Subcutaneous preadipocyte (primary cell): ENCODE measurements at places on chromosomes 6 and 20. TPM values are rescaled to one million over a fixed set of nuclear protein-coding genes. Genes with fewer than 3 reads are reported as not detected.

ZNF311 gene
- total RNA-seq: 0.98 and 1.1 TPM in 2 replicates

MAP3K5 gene
- 5.9 and 17.4 TPM in 2 replicates for total RNA-seq

RGS19 gene
- 5.5 and 9.0 TPM in 2 replicates for total RNA-seq

HTR1E gene
- not detected in 2 replicates for total RNA-seq

TRPC4AP gene
- total RNA-seq: 65.0 and 75.5 TPM in 2 replicates

SRMS gene
- total RNA-seq: not detected in 2 replicates

ATP9A gene
- total RNA-seq: 30.1 and 31.1 TPM in 2 replicates

IL17A gene
- total RNA-seq: not detected in 2 replicates

ERVFRD-1 gene
- total RNA-seq: not detected in 2 replicates

OLIG3 gene
- not detected in 2 replicates for total RNA-seq

HCRTR2 gene
- not detected in 2 replicates for total RNA-seq

SOBP gene
- 7.0 and 8.8 TPM in 2 replicates for total RNA-seq

NRSN1 gene
- not detected in 2 replicates for total RNA-seq

LAMA2 gene
- total RNA-seq: 30.3 and 64.7 TPM in 2 replicates

CDC25B gene
- total RNA-seq: 66.9 and 91.1 TPM in 2 replicates

HS3ST5 gene
- not detected in 2 replicates for total RNA-seq

NOX3 gene
- total RNA-seq: not detected in 2 replicates

SEMG1 gene
- not detected in 2 replicates for total RNA-seq

LIN28B gene
- not detected in 2 replicates for total RNA-seq

TRIM10 gene
- not detected in 2 replicates for total RNA-seq

BPI gene
- not detected in 2 replicates for total RNA-seq

ZNF391 gene
- 1.1 and 2.0 TPM in 2 replicates for total RNA-seq

CLVS2 gene
- total RNA-seq: under 0.01 TPM in 2 replicates

HTR1B gene
- 0.20 TPM in 1 of 2 replicates, not detected in the other for total RNA-seq

EDN3 gene
- not detected in 2 replicates for total RNA-seq

C20orf141 gene
- 0.37 TPM in 1 of 2 replicates, not detected in the other for total RNA-seq

PRPH2 gene
- 0.73 and 0.78 TPM in 2 replicates for total RNA-seq

FNDC1 gene
- 0.20 and 0.37 TPM in 2 replicates for total RNA-seq

PRND gene
- total RNA-seq: not detected in 2 replicates

DZANK1 gene
- 0.73 and 1.2 TPM in 2 replicates for total RNA-seq

C6orf15 gene
- not detected in 2 replicates for total RNA-seq

TCF21 gene
- 0.20 and 0.37 TPM in 2 replicates for total RNA-seq

CDSN gene
- not detected in 2 replicates for total RNA-seq

RFX6 gene
- total RNA-seq: not detected in 2 replicates

PROKR2 gene
- not detected in 2 replicates for total RNA-seq

OR12D2 gene
- total RNA-seq: not detected in 2 replicates

PPDPF gene
- 58.6 and 66.9 TPM in 2 replicates for total RNA-seq

DOP1A gene
- total RNA-seq: 20.6 and 26.4 TPM in 2 replicates

RAB32 gene
- 69.4 and 82.1 TPM in 2 replicates for total RNA-seq

BACH2 gene
- total RNA-seq: 0.59 and 1.8 TPM in 2 replicates

TGM3 gene
- total RNA-seq: not detected in 2 replicates
